Stimulated activated CD4-positive, alpha-beta T cell treated with anti-CD3 and anti-CD28 coated beads, Interleukin-4, amount 100 ng/mL, for 4 hours (primary cell): ENCODE measurements at places on chromosomes 5 and 9.

DNA sequence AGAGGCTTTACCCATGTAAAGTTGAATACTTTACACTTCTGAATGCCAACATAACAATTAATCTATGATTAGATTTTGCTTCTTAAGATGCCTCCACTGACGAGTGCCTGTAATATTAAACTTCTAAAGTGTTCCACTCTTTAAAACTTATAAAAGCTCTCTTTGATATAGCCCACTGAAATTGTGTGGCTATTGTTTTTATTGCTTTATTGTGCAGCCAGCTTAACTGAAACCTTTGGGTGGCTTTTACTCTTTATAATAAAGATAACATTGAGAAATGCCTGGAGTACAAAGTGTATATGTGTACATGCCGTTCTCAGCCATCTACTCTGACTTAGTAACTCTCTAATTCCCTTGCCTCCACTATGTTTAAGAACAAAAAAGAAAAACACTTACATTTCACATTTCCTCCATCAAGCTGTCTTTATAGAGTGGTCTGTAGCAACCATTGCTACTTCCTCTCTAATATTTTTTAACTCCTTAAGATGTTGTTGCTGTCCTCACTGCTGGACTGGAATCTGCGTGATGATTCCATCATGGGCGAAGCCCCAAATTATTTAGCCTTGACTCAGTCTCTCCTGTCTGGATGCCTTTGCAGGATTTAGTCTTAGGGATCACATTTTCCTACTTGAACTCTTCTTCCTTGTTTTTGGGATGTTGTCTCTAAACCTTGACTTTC lies 9.1 kb downstream of the PIK3R1 start:
- DNase-seq = no peak

GRCh38 chr9:99399474-99399873 lies 177.4 kb downstream of the SEC61B start:
- no peak for DNase-seq

DNA sequence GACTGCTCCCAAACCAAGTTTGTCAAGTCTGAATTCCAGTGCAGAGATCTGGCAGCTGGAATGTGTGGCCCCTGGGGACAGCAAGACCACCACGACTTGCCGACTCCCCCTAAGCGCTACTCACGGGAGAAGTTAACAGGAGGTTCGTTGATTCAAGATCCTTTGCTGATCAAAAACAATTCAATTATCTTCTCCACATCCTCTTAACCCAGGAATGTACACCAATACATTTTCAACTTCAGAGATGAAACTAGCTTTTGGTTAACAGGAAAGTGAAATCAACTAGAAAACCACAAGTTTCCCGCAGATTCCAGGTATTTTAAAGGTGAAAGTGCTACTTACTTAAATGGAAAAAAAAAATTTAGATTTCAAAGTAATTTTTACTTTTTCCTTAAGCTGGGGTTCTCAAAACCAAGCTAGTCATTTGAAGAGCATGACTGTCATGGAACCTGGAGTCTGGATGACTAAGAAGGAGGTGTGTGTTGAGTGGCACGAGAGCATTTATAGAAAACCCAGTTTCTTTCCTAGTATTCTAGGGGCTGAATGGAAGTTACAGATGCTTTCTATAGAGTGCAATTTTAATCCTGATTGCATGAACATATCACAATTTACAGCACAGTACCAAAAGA lies 257.5 kb upstream of the PANK3 start:
- no peak for DNase-seq

DNA sequence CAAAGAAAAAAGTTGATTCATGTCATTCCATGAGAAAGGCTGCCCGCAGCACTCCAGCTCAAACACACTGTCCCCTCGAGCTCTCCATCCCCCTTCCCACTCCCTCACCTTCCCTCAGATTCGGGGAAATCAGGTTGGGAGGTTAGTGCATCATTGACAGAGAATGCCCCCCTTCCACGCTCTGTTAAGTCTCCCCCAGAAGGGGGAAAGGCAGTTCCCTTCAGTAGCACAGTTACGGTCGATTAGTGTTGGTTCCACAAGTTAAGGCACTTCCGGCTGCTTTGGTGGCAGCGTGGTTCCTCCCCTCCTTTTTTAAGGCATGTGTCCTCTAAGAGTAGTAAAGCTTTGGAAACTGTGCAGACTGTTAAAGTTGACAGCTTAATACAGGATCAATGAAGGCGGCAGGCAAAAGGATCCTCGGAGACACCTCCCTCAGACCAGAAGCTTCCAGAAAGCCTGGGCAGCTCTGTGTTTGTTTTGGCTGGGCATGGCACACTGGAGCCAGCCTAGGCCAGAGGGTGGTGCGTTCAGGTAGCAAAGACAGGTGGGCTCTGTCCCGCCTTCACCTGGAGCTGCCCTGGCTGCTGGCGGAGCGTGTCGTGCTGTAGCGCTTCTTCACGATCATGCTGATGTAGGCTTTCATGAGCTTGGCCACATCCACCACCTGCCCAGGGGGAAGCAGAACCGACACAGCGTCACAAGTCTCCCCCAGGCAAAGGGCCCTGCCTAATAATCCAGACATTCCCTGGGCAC lies 49.5 kb upstream of the RETREG1 start:
- no peak for DNase-seq

- no peak for DNase-seq
Observed at GRCh38 chr5:2353871-2354440, 397.5 kb downstream of the IRX2 start.

GRCh38 chr5:112921026-112921832 lies 798 bp downstream of the REEP5 start:
- peak; percentile 45 for DNase-seq

DNA sequence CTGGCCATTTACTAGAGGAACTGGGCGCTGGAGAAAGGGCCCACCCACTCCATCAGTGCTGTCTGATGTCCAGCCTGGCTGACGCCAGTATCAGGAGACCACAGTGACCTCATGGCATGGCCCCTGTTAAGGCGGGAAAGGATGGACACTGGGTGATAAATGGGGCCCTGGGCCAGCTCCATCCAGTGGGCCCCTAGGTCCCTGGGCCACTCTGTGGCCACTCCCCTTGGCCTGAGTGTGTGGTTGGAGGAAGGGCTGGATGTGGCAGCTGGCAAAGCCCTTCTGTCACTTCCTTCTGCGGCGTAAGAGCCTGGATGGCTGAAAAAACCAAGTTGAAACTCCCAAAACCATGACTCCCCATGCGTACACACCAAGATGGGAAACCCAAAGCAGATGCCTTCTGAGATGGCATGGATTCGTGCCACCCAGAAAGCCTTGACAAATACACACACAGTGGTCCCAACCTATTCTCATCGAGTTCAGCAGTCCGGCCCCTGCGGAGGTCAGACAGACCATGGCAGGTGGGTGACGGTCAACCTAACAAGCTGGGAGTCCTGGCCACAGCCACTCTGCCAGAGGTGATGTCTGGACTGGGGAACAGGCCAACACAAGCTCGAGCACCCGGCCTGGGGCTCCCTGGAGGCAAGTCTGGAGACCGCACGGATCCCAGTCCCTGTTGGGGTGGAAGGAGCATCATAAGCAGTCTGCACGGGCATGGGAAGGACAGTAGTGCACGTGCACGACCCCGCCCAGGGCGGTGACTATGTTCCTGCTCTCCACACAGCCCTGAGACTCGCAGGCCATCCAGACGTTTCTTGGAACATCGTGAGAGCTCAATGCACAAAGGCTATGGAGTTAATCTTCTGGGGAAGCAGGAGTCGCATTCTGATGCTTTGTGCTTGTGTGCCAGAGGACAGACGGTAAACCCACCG lies 45.2 kb upstream of the NOTCH1 start:
- no peak for DNase-seq
